ENCODE measurements at places on chromosomes 3 and 15. TPM values are rescaled to one million over a fixed set of nuclear protein-coding genes. Genes with fewer than 3 reads are reported as not detected.
A peak's percentile ranks its signal among the peaks of the same experiment; 100 is the strongest.

GRCh38 chr3:178263236-178263916 is 272.9 kb upstream of the KCNMB2 start:
- no peak for DNase-seq
- H3K36me3 ChIP-seq: no peaks in the 10 kb centered on the region
- H3K4me3 ChIP-seq: no peak overlapping the region
- H3K4me1 ChIP-seq: no peaks in the 10 kb centered on the region
- H3K27ac ChIP-seq: no peak overlapping the region

Gene NEK10
- total RNA-seq: 0.36 TPM

- H3K36me3 ChIP-seq: peaks cover 2% of the 10 kb centered on the region
- no peak for DNase-seq
- H3K27ac ChIP-seq: no peak overlapping the region
- H3K4me1 ChIP-seq: no peaks in the 10 kb centered on the region
- H3K4me3 ChIP-seq: no peak overlapping the region
- H3K27me3 ChIP-seq: no peaks in the 10 kb centered on the region
Observed at GRCh38 chr3:103167850-103168249, 733.0 kb downstream of the ZPLD1 start.

- H3K4me3 ChIP-seq: peak overlapping the region; percentile 74
- H3K27me3 ChIP-seq: no peaks in the 10 kb centered on the region
- peaks cover 21% of the 10 kb centered on the region for H3K36me3 ChIP-seq
- peaks cover 88% of the 10 kb centered on the region for H3K4me1 ChIP-seq
- DNase-seq: peak; percentile 80
Observed at GRCh38 chr15:77002954-77003912, 8.3 kb downstream of the PSTPIP1 start.

DNA sequence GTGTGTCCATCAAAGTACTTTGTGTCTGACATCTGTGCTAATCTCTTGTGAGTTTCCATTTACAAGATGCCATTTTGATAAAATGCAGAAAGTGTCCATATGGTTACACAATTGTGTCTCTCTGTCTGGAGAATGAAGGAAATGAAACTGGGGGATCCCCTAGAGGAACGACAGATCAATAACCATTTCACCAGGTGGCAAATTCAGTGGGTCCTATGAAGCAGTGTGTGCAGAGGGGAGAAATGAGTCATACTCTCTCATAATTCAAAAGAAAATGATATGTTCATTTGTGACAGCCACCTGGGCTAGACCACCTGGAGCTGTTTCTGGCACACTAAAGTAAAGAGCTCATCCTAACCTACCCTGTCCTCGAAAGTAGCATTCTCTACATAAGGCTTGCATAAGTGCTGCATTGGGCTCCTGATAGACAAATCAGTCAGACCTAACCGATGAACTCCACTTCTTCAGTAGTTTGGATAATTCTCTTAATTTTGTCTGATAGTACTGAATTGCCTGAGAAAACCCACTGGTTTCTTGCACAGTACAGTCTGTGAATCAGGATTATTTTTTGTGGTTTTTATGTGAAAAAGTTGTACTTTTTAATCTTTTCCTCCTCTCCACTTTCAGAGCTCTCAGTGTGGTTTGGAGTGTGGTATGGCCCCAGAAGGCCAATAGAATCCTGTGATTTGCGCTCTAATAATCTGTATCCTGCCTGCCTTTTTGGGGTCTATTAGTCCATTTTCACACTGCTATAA is 10.3 kb upstream of the CD47 start:
- peak; percentile 31 for DNase-seq
- no peaks in the 10 kb centered on the region for H3K36me3 ChIP-seq
- no peaks in the 10 kb centered on the region for H3K27me3 ChIP-seq
- H3K4me3 ChIP-seq: peak overlapping the region; percentile 79
- peak overlapping the region; percentile 70 for H3K27ac ChIP-seq

- H3K4me1 ChIP-seq: no peaks in the 10 kb centered on the region
- H3K27me3 ChIP-seq: peaks cover 18% of the 10 kb centered on the region
- no peaks in the 10 kb centered on the region for H3K36me3 ChIP-seq
- H3K27ac ChIP-seq: no peak overlapping the region
- H3K4me3 ChIP-seq: no peak overlapping the region
- DNase-seq: no peak
Observed at GRCh38 chr15:86162172-86162591, 82.5 kb downstream of the AGBL1 start.

- no peak overlapping the region for H3K27ac ChIP-seq
- H3K4me3 ChIP-seq: no peak overlapping the region
- no peaks in the 10 kb centered on the region for H3K4me1 ChIP-seq
- DNase-seq: no peak
- no peaks in the 10 kb centered on the region for H3K27me3 ChIP-seq
- H3K36me3 ChIP-seq: no peaks in the 10 kb centered on the region
Observed at GRCh38 chr3:100039075-100039474, 75.2 kb downstream of the FILIP1L start.

DNA sequence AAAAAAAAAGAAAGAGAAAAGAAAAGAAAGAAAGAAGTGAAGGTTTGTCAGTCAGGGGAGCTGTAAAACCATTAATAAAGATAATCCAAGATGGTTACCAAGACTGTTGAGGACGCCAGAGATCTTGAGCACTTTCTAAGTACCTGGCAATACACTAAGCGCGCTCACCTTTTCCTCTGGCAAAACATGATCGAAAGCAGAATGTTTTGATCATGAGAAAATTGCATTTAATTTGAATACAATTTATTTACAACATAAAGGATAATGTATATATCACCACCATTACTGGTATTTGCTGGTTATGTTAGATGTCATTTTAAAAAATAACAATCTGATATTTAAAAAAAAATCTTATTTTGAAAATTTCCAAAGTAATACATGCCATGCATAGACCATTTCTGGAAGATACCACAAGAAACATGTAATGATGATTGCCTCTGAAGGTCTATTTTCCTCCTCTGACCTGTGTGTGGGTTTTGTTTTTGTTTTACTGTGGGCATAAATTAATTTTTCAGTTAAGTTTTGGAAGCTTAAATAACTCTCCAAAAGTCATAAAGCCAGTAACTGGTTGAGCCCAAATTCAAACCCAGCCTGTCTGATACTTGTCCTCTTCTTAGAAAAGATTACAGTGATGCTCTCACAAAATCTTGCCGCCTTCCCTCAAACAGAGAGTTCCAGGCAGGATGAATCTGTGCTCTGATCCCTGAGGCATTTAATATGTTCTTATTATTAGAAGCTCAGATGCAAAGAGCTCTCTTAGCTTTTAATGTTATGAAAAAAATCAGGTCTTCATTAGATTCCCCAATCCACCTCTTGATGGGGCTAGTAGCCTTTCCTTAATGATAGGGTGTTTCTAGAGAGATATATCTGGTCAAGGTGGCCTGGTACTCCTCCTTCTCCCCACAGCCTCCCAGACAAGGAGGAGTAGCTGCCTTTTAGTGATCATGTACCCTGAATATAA is 2.0 kb downstream of the B2M start:
- peaks cover 53% of the 10 kb centered on the region for H3K36me3 ChIP-seq
- peaks cover 55% of the 10 kb centered on the region for H3K4me1 ChIP-seq
- H3K27me3 ChIP-seq: no peaks in the 10 kb centered on the region
- DNase-seq: no peak

DNA sequence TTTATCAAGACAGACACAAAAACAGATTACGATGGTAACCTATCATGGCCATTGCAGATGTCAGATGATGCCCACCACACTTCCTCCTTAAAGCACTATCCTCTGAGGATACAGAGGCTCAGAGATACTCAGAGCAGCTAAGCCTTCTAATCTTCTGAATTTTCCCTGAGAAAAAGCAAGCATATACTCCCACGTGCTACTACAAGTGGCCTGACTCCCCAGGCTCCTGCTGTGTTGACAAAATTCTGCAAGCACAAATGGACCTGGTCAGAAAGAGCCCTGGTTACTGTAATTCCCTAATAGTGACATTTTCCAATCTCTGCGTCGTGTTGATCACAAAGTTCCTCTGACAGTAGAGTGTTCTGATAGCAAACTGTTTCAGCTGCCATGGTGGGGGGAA is 207.1 kb downstream of the KCNMB2 start:
- H3K27ac ChIP-seq: no peak overlapping the region
- H3K36me3 ChIP-seq: no peaks in the 10 kb centered on the region
- H3K27me3 ChIP-seq: no peaks in the 10 kb centered on the region
- H3K4me3 ChIP-seq: no peak overlapping the region
- DNase-seq: no peak

Gene KCNAB1
- total RNA-seq: not detected

Gene TCF12
- 93.0 TPM for total RNA-seq

GRCh38 chr3:100577382-100578008 is 31.9 kb upstream of the ADGRG7 start:
- no peaks in the 10 kb centered on the region for H3K4me1 ChIP-seq
- no peak overlapping the region for H3K27ac ChIP-seq
- no peak overlapping the region for H3K4me3 ChIP-seq
- H3K36me3 ChIP-seq: no peaks in the 10 kb centered on the region
- H3K27me3 ChIP-seq: peaks cover 7% of the 10 kb centered on the region
- DNase-seq: no peak

DNA sequence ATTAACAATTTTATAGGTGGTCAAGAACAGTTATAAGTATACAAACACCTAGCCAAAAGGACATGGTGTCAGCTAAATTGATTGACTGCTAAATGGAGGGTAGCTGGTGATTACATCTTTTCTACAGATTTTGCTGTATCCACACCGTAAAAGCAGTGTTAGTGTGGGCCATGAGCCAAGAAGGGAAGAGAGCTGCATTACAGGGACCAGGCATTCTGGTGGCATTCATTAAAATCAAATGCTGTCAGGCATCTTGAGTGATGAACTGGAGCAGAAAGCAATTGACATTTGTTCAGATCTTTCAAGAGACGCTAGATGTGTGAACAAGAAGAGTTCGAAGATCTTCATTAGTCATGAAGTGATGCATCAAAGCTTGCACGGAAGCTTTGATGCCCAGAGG is 177.9 kb downstream of the ARPP21 start:
- no peaks in the 10 kb centered on the region for H3K4me1 ChIP-seq
- no peak overlapping the region for H3K4me3 ChIP-seq
- no peaks in the 10 kb centered on the region for H3K27me3 ChIP-seq
- DNase-seq: no peak
- no peak overlapping the region for H3K27ac ChIP-seq

Gene RTP1
- not detected for total RNA-seq

Gene CHRNB4
- total RNA-seq: not detected

Gene PLSCR5
- not detected for total RNA-seq

- peak; percentile 56 for DNase-seq
- H3K4me3 ChIP-seq: peak overlapping the region; percentile 13
- peak overlapping the region; percentile 86 for H3K27ac ChIP-seq
Observed at GRCh38 chr3:27758083-27758482, 36.0 kb upstream of the EOMES start.

GRCh38 chr3:114380233-114380651 is 86.4 kb downstream of the TIGIT start:
- H3K36me3 ChIP-seq: no peaks in the 10 kb centered on the region
- no peak for DNase-seq
- no peak overlapping the region for H3K27ac ChIP-seq
- no peaks in the 10 kb centered on the region for H3K4me1 ChIP-seq
- no peaks in the 10 kb centered on the region for H3K27me3 ChIP-seq
- no peak overlapping the region for H3K4me3 ChIP-seq

GRCh38 chr3:151384741-151385174 is at the start of gene P2RY12:
Gene P2RY12 (minus strand): TSS chr3:151384753. CDS start chr3:151338845, 45,908 bp downstream.
- H3K36me3 ChIP-seq: no peaks in the 10 kb centered on the region
- no peak within 1 kb of the TSS for H3K27ac ChIP-seq
- H3K27me3 ChIP-seq: no peaks in the 10 kb centered on the region
- peaks cover 6% of the 10 kb centered on the region for H3K4me1 ChIP-seq
- peak within 1 kb of the TSS; percentile 30 for H3K4me3 ChIP-seq

DNA sequence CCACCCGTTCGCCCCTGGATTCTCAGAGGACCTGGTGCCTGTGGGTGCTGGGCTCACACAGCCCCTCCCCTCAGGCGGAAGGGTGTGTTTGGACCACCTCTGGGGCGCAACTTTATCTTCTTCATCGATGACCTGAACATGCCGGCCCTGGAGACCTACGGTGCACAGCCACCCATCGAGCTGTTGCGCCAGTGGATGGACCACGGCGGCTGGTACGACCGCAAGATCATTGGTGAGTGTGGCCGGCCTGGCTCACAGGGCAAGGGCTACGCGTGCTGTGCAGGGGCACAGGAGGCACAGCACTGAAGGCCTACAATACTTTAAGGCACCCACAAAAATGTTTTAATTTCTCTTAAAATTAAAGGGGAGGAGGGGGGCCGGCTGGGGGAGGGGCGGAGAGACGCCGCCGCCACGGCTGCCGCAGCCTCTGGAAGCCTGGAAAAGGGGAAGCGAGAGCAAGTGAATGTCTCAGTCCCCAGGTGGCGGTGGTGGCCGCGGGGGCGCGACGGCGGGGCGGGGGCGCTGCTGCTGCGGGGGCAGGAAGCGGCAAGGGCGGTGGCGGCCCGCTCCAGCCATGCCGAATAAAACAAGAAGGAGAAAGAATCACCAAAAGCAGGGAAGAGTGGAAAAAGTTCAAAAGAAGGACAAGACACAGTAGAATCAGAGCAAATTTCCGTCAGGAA is 56.8 kb downstream of the DNAH1 start:
- H3K27ac ChIP-seq: no peak overlapping the region
- H3K27me3 ChIP-seq: no peaks in the 10 kb centered on the region
- DNase-seq: peak; percentile 21
- H3K4me3 ChIP-seq: no peak overlapping the region

Gene OR5K4
- not detected for total RNA-seq

- no peak overlapping the region for H3K4me3 ChIP-seq
- no peak overlapping the region for H3K27ac ChIP-seq
- H3K27me3 ChIP-seq: peaks cover 13% of the 10 kb centered on the region
- H3K4me1 ChIP-seq: no peaks in the 10 kb centered on the region
Observed at GRCh38 chr3:151839313-151839631, 25.4 kb downstream of the AADAC start.

GRCh38 chr3:117035745-117036144 is 326.2 kb downstream of the TUSC7 start:
- no peaks in the 10 kb centered on the region for H3K4me1 ChIP-seq
- H3K27me3 ChIP-seq: no peaks in the 10 kb centered on the region
- H3K4me3 ChIP-seq: no peak overlapping the region
- DNase-seq: no peak
- no peak overlapping the region for H3K27ac ChIP-seq

Gene TICRR
- total RNA-seq: 18.5 TPM

Gene SNX22
- 0.74 TPM for total RNA-seq

Gene DNAJC19
- 49.2 TPM for total RNA-seq

DNA sequence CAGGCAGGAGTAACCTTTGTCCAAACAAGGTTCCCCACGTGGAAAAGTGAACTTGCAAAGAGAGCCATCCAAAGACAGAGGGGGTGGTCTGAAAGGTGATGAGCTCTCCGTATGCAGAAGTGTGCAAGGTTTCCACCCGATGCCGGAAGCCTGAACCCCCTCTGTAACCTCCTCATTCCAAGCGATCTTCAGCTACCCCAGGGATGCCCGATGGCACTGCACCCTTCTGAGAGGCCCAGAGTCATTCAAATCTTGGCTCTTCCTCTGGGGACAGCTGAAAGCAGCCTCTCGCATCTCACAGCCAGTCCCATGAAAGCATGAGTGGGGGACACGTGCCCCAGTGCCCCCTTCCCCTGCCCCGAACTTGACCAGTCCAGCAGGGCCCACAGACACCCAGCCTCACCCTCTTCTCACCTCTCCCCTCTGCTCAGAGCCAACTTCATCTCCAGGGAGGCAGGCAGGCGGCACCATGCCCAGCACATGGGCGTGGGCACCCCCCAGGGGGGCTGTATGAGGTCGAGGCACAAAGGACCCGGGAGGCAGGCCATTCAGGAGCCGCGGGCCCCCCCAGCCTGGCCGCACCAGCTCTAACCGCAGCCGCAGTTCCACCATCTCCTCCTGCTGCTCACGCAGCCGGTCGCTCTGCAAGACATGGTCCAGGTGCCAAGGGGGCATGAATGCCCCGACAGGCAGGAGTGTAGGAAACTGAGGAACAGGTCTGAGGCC is 8.7 kb downstream of the KIF7 start:
- no peaks in the 10 kb centered on the region for H3K36me3 ChIP-seq
- no peaks in the 10 kb centered on the region for H3K27me3 ChIP-seq
- no peak for DNase-seq
- H3K4me3 ChIP-seq: no peak overlapping the region
